Nephron progenitor cell (in vitro differentiated cells): ENCODE measurements at places on chromosomes 7 and 10.

- DNase-seq: no peak
Observed at GRCh38 chr10:71290806-71291527, 28.1 kb upstream of the SLC29A3 start.

GRCh38 chr7:116576350-116577319, 51.8 kb downstream of the CAV1 start:
- no peak for DNase-seq

- no peak for DNase-seq
Observed at GRCh38 chr10:1488970-1489548, 248.3 kb downstream of the ADARB2 start.

GRCh38 chr10:3467052-3467951, 294.7 kb upstream of the PITRM1 start:
- DNase-seq: no peak

GRCh38 chr7:98974205-98974604, 95.9 kb downstream of the TRRAP start:
- DNase-seq: no peak

DNA sequence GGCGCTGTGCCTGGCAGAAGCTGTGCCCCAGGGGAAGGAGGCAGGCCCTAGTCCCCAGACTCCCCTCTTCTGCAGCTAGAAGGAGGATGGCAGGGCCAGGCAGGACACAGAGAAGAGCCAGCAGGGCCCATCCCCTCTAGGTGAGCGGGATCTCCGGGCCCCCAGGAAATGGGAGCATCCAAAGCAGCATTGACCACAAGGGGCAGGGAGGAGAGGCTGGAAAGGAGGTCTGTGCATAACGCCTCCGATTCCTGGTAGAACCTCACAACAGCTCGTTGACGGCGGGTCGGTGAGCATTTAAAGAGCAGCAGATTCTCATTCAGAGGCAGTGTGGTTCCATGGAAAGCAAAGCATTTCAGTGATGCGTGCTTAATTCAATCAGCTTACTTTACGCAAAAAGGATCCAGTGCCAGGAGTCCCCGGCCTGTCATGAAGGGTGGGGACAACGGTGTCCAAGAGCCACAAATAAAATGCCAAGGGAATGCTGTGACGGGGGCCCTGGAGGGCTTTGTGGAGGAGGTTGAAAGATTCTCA, 41.0 kb downstream of the CLRN3 start:
- no peak for DNase-seq

DNA sequence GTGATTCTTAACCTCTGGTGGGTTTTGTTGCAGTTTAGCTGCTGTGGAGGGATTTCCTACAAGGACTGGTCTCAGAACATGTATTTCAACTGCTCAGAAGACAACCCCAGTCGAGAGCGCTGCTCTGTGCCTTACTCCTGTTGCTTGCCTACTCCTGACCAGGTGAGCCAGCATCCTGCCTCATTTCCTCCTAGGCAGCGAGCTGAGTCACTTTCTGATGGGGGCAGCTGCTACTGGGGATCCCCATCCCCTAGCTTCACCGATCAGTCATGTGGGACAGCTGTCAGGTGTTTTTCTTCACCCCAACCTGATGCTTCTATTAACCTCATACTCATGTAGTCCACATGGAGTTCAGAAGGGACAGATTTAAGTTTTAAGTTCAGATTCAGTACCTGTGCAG, 21.7 kb upstream of the SMO start:
- no peak for DNase-seq

GRCh38 chr7:122719010-122719578, 16.4 kb upstream of the RNF148 start:
- DNase-seq: no peak

DNA sequence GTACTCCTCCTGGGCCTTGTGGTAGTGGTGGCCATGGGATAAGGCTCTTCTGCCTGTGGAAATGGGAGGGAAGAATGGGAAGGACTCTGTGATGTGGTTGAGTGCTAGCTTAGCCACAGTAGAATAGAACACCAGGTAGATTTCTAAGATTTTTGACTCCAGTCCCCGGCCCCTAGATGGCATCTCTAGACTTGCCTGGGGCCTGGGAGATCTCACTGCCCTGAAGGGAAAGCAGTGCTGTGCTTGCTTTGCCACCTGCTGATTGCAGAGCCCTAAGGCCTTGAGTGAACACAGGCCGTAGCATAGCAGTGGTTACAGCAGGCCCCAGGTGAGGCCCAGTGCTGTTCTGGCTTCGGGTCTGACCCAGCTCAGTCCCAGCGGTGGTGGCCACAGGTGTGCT, 252.0 kb downstream of the TCF7L2 start:
- DNase-seq: no peak

- no peak for DNase-seq
Observed at GRCh38 chr7:105339404-105340323, 49.1 kb downstream of the SRPK2 start.

- DNase-seq: peak; percentile 11
Observed at GRCh38 chr10:24415455-24416125, 206.7 kb downstream of the KIAA1217 start.

DNA sequence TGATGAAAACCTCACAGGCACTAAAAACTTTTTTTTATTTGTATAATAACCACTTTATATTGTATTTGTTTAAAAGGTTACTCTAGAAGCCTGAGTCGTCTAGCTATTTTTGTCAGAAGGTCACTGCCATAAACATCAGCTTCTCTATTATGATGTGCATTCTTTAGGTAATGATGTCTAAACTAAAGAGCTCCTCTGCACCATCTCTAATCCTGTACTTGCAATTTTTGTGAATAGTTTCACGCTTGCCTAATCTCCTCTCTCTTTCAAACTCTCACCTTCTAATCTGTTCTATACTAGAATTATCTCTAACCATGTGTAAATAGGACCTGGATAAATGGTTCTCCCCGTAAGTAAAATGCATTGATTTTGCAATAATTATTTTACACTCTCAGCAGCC, 10.5 kb upstream of the CHUK start:
- no peak for DNase-seq

DNA sequence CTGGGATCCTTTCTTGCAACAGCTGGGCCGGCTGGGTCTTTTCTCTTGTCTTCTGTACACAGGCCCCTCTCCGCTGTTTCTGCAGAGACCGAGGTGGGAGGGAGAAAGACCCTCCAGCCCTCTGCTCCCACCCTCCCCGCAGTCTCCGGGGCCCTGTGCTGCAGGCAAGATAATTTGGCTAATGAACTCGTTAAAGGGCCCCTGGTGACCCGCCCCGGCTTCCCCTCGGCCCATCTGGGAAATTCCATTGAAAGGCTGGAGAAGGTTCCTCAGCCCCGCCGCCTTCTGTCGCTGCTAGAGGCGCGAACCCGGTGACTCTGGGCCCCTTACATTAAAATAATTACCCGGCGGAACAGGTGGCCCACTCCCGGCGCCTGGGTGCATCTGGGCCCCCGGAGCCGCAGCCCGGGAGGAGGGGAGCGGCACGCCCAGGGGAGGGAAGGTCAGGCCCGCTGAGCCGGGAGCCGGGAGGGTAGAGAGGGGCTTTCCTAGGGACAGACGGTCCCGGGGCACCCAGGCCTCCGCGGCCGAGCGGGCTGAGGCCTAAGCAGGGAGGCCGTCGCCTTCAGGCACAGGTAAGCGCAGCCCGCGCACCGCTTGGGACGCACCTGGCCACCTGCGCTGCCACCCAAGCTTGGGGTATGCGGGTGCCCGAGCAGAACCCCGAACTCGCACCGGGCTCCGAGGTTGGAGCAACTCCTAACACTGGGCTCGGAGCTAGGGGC, 7.3 kb upstream of the MNX1 start:
- DNase-seq: no peak
